ENCODE measurements at places on chromosomes 7 and 10.
A peak's percentile ranks its signal among the peaks of the same experiment; 100 is the strongest.

- DNase-seq = no peak
Observed at GRCh38 chr7:34064519-34065158, 159.3 kb downstream of the BMPER start.

DNA sequence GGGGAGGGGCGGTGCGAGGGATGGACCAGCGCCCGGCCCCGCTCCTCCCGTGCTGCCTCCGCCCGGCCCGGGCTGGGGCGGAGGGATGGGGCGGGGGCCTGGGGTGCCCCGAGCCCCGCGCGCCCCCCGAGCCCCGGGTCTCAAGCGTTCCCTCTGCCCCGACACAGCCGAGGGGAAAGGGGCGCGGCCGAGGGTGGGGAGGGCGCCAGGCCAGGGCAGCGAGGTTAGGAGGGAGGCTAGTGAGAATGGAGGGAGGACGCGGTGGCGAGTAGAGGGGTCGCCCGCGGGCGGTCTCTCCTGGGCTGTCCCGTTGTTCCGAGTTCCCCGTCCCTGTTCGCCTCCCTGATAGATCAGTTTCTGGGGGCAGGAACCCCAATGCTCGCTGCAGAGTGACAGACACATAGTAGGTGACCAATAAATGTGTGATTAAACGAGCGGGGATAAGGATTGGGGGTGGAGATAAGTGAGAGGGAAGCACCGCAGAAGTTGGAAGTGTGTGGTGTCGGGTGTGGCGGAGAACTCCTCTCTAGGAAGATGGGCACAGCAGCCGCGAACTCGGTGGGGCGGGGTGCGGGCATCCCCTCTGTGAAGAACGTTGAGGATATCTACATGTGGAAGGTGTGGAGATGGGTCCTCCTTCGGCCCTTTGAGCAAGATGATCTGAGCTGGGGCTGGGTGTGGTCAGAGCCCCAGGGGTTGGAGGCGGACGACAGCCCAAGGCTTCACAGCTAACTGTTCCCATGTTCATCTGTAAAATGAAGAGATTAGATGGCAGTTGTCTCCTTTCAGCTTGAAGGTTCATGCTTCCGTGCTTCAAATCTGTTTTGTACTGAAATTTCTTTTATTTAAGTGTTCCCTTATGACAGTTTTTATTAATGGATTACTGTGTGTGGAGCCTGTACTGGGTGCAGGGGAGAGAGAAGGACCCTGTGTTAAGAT is 580 bp downstream of the ZNF775 start:
- no peak for DNase-seq

- no peak for DNase-seq
Observed at GRCh38 chr7:98802781-98803110, 67.1 kb downstream of the TMEM130 start.

GRCh38 chr7:132232406-132232805 is 343.9 kb downstream of the PLXNA4 start:
- no peak for DNase-seq

- no peak for DNase-seq
Observed at GRCh38 chr7:12490107-12490688, 80.3 kb upstream of the SCIN start.

GRCh38 chr10:22483132-22483531 is 137.8 kb downstream of the SPAG6 start:
- DNase-seq = no peak

DNA sequence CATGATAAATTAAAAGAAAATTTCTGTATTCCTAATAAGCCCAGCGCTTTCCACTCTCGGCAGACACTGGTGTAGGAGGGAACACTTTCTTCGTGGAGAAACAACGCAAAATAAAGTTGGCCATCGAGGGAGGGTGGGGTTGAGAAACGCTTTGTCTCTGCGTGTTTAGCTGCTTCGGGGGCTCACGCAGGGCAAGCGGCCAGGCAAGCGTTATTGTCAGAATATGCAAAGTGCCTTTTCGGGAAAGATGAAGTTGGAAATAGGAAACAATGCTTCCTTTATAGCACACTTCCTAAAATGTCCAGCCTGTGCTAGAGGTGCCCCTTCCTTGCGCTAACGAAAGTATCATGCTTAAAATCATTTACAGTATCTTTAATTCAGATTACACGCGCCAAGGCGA is 1.9 kb upstream of the EBF3 start:
- no peak for DNase-seq

DNA sequence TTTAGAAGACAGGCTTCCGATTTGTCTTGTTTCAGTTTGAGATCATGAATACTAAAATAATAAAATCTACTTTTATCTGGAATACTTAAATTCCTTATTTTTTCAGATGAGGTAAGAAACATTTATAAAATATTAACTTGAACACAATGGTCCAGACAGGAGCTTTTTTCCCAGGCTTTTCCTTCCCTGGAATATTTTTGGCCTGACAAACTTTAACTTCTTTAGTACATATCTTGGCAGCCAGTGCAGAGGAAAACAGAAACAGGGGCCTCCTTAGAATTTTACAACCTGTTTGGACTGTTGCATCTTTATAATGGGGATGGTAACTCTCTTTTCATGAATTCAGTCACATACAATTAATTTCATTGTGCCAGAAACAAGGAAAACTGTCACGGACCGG is 41.4 kb downstream of the NRP1 start:
- DNase-seq = no peak

- peak; percentile 60 for DNase-seq
Observed at GRCh38 chr7:3042861-3043489, 692 bp downstream of the CARD11 start.

GRCh38 chr10:29950391-29950790 is 109.0 kb downstream of the JCAD start:
- DNase-seq = no peak

GRCh38 chr7:79217976-79218626 is 235.4 kb downstream of the MAGI2 start:
- DNase-seq = no peak

DNA sequence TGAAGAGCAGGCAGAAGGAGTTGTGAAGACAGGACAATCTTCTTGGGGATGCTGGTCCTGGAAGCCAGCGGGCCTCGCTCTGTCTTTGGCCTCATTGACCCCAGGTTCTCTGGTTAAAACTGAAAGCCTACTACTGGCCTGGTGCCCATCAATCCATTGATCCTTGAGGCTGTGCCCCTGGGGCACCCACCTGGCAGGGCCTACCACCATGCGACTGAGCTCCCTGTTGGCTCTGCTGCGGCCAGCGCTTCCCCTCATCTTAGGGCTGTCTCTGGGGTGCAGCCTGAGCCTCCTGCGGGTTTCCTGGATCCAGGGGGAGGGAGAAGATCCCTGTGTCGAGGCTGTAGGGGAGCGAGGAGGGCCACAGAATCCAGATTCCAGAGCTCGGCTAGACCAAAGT is 1.5 kb downstream of the CHPF2 start:
- DNase-seq = no peak

- DNase-seq = no peak
Observed at GRCh38 chr7:30877015-30877769, 34.5 kb upstream of the AQP1 start.

DNA sequence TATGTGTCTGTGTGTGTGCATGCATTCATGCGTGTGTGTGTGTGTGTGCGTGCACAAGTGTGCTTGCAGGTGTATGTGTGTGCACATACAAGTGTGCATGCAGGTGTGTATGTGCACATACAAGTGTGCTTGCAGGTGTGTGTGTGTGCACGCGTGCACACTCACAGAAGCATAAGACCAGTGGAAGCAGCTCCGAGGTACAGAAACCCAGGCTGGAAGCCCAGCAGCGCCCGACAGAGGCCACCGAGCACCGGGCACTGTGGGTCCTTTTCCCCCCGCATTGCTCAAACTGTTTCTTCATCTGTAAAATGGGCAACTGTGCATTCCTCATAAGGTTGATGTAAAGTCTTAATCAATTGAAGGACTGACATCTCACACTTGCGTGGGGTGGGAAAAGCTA is 243.3 kb upstream of the TCERG1L start:
- no peak for DNase-seq

DNA sequence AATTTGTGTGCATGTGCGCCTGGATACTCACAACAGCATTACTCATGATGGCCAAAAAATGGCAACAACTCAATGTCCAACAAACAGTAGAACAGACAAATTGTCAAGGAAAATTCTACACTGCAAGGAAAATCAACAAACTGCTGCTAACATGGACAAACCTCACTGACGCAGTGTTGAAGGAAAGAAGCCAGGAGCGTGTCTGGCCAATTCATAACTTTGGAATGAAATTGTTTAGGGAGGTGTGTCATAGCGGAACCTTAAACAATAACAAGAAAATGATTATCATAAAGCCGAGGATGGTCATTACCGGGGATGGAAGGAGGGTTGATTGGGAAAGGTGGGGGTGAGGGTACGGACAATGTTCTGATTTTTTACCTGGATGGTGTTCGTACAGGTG is 29.1 kb downstream of the ALOX5 start:
- DNase-seq = no peak

- DNase-seq = no peak
Observed at GRCh38 chr10:115945701-115946445, 327.1 kb downstream of the GFRA1 start.

GRCh38 chr10:79055892-79056291 is 12.9 kb upstream of the ZMIZ1 start:
- DNase-seq = no peak

- DNase-seq = no peak
Observed at GRCh38 chr7:113819474-113819873, 99.3 kb downstream of the PPP1R3A start.

GRCh38 chr10:16384021-16384420 is 52.8 kb upstream of the PTER start:
- no peak for DNase-seq

GRCh38 chr10:110860576-110861241 is 11.0 kb upstream of the PDCD4 start:
- peak; percentile 74 for DNase-seq

- no peak for DNase-seq
Observed at GRCh38 chr10:86285136-86285790, 81.3 kb downstream of the GRID1 start.

DNA sequence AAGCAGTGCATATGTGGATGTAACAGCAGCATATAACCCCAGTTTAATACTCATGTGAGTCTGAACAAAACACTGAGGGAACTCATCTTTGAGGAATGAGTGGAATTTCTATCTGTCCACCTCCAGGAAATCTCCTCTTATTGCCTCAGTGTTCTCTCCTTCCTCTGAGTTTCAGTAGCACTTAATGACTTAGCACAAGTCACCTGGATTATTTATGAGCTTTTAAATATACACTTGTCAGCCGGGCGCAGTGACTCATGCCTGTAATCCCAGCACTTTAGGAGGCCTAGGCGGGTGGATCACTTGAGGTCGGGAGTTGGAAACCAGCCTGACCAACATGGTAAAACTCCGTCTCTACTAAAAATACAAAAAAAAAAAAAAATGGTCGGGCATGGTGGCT is 4.3 kb downstream of the LRRC20 start:
- DNase-seq = no peak

- no peak for DNase-seq
Observed at GRCh38 chr10:116756277-116756676, 13.9 kb upstream of the HSPA12A start.

DNA sequence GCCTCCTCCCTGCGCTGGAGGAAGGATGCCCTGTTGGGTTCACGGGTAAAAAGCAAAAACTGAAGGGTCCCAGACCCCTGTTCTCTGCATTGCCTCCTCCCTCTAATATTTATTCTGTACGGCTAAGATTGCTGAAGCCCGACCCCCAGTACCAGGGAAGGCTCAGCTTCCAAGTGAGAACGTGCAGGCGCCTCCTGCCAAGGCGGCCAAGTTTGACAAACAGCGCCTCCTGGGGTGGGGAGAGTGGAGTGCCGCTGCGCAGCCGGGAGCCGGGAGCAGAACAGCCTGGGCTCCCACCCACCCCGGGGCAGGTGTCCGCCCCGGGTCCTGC is 4.7 kb upstream of the EBF3 start:
- DNase-seq = no peak

Data from CD4-positive, alpha-beta T cell treated with Interleukin-1 beta for 1 hour (primary cell).